ENCODE measurements at places on chromosomes 3 and 15.

- DNase-seq: no peak
Measured at GRCh38 chr3:98768961-98769360, 5.8 kb downstream of the ST3GAL6 start.

GRCh38 chr3:12187448-12188327 lies 29.0 kb upstream of the TIMP4 start:
- DNase-seq: no peak

- DNase-seq: no peak
Measured at GRCh38 chr15:25239471-25240345, 199.1 kb downstream of the UBE3A start.

DNA sequence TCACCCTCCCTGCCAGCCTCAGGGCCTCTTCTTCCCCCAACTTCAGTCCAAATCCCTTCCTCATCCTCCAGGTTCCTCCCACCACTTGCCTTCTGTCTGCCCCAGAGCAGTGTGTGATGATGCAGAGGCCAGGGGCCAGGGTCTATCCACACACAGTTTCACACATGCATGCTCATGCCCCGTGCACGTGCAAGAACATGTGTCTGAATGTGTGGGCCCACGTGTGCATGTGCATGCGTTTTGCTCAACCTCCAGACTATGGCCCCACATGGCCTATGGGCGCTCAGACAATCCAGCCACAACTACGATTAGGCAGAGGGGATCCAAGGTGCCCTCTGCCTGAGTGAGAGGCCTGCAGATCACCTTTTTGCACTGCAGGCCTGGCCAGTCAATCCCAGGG lies 32.3 kb upstream of the SLC6A1 start:
- DNase-seq: no peak

DNA sequence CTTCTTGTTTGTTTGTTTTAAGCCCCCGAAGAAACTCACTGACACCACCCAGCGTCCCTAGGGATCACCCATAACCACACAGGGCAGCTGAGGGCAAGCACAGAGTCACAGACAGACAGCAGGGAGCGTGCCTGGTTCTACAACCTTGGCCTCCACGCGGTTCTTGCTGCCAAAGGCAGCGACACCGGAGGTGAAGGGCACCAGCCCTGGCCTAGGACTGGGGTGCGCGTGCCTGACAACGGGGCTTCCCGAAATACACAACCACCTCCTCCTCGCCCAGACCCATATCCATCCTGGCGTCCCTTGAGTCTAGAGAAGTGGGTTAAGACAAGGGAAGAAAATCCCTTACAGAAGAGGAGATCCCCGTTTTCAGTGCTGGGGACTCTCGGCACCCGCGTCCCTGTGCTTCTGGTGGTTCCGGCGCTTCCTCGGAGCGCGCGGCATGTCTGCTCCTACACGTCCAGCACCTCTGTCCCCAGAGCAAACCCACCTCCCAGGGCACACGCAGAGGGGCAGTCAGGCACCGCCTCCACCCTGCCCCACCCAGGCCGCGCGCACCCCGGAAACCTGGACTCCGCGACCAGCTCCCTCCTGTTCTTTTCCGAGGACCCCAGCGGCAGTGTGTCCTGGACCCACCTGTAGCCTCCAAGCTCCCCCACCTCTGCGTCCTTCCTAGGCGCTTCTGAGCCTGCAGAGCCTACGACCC lies 911 bp downstream of the RFTN1 start:
- peak; percentile 5 for DNase-seq

DNA sequence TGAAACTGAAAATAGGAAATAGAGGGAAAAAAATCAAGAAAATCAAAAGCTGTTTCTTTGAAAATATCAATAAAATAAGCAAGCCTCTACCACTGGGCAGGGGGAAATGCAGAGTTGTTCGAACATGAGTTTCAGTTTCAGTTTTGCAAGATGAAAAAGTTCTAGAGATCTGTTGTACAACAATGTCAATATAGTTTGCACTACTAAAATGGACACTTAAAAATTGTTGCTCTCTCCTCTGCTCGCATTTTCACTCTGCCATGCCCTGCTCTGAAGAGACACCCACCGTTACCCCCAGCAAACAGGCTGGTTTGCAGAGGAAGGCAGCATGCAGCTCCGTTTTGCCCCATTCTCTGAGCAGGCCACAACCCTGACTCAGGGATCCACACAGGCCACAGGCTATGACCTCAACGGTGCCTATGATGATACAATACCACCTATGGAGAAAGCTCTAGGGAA lies 64.5 kb downstream of the ZNF148 start:
- no peak for DNase-seq

GRCh38 chr15:101551696-101552591 lies 62.4 kb upstream of the PCSK6 start:
- DNase-seq: no peak

DNA sequence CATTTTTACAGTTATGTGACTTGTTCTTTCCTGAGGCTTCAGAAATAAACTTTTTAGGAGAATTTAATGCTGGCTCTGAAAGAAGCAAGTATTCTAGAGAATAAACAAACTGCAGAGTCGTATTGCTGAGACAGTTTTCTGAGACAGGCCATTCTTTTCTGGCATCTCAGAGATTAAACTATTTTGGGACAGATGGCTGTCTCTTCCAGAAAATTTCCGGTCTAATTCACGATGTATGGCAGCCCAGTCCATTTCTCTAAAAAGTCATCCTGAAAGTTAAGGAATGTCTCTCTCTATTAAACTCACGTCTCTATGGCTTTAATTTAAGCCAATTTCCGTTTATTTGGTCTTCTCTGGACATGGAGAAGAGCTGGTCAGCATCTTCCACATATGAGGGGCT lies 208.6 kb downstream of the FEZF2 start:
- no peak for DNase-seq

- DNase-seq: no peak
Measured at GRCh38 chr3:160568989-160569388, 3.6 kb upstream of the KPNA4 start.

GRCh38 chr15:64515196-64515595 lies 54.8 kb downstream of the ZNF609 start:
- DNase-seq: peak; percentile 20

DNA sequence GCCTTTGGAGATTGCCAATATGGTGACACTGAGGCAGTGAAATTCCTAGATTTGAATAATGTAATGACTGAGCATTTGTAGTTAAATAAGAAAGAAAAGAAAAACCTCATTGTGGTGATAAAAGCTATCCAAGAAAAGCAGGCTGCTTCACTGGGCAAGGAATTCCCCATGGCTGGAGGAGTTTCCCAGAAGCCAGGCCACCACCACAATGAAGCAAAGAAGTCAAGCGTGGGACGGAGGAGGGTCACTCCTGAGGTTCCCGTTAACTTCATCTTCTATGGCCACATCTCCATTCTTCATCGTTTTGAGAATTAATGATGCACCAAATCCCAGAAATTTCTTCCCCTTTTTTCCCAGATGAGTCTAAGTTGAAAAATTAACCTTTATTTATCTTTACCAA lies 185.8 kb upstream of the BCL6 start:
- no peak for DNase-seq

DNA sequence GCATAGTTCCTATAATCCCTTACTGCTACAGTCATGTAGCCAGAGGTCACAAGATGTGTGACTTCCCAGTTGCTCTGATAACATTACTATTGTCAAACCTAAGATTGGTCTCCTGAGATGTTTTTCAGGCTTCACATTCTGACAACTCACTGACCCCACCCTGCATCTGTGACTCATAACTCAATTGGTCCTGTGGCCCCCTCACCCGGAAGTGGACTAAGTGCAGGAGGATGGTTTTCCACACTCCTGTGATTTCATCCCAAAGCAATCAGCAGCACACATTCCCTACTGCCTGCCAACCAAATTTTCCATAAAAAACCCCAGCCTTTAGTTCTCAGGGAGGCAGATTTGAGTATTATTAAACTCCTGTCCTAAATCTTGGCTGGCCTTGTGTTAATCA lies 564.9 kb upstream of the ZNF385D start:
- DNase-seq: no peak

DNA sequence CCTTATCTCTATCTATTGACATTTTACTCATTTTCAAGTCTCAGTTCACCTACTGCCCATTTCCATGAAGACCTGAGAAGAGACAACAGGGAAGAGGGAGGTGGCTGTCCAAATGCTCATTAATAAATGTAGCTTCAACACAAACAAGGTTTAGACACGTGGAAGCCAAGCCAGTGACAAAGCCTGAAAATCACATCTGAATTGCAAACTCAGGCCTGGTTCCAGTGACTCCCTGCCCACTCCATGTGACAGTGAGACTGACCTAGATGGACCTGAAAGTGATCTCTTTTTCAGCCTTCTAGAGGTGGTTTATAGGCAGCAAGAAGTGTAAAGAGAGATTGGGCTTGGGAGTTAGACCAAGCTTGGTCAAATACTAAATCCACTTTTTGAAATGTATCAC lies 126.6 kb upstream of the BCL6 start:
- DNase-seq: no peak

DNA sequence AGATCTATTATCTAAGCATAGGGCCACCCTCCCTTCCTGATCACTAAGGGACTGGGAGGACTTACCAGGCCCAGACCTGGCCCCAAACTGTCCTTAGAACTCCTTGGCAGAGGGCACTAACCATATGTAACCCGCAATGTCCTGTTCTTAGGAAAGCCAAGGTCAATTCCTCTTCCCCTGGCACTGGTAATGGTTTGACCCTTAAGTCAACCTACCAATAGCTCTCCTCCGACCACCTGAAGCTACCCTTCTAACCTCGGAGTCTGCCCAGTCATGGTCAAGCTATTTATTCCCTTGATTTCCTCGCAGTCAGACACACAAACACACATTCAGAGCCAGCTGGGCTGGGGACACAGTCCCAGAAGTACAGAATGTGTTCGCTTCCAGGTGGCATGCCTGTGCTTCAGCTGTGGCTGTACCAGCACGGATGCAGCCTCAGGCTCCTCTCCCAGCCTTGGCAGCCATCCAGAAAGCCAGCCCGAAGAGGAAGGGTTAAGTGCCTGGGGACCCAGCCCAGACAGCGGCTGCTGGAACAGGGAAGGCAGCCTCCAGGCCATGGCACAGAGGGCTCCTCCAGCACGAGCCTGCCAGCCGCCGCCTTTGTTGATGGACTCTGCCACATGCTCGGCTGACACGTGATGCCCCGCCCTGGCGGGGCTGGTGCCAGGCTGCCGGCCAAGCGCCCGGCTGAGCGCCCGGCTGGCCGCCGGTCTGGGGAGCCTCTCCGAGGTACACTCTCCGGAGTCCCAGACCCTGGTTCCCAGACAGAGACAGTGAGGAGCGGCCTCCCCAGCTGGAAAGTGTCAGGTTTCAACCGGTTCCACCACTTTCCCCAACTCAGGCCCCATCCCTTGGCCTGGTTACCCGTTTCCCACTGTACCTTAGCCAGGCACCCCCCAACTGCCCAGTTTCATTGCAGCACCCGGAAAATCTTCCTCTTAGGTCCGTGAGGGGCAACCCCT lies 5.5 kb downstream of the BMF start:
- DNase-seq: peak; percentile 98

DNA sequence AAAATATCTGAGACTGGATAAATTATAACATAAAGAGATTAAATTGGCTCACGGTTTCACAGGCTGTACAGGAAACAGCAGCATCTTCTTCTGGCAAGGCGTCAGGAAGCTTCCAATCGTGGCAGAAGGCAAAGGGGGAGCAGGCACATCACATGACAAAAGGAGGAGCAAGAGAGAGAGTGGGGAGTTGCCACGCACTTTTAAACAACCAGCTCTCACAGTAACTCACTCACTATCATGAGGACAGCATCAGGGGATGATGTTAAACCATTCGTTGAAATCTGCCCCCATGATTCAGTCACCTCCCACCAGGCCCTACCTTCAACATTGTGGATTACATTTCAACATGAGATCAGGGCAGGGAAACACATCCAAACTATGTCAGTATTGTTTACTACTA lies 114.5 kb upstream of the SPATA16 start:
- DNase-seq: no peak

DNA sequence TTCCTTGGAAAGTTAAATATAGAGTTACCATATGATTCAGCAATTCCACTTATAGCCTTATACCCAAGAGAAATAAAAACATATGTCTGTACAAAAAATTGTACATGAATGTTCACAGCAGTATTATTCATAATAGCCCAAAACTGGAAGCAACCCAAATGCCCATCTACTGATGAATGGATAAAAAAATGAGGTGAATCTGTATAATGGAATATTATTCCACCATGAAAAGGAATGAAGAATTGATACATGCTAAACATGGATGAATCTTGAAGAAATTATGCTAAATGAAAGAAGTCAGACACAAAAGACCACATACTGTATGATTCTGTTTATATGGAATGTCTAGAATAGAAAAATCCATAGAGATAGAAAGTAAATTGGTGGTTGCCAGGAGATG lies 61.4 kb downstream of the TTC23 start:
- no peak for DNase-seq

- no peak for DNase-seq
Measured at GRCh38 chr3:29899021-29899420, 618.1 kb downstream of the RBMS3 start.

DNA sequence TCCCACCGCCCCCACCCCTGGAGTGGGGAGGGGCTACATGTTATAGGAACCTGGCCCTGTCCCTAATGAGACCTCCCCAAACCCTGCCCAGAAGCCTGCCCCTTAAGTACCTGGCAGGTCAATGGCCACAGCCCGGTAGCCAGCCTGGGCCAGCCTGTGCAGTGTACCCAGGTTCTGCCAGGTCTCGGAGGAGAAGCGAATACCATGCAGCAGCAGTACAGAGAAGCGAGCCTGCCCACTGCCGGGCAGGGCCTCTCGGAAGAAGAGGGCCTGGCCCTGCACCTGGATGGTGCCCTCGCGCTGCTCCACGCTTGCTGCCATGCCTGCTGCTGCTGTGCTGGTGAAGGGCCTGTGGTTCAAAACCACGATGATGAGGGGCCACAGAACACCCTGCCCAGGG lies 2.5 kb downstream of the ABHD14B start:
- no peak for DNase-seq

- no peak for DNase-seq
Measured at GRCh38 chr3:119403201-119403600, 60.2 kb downstream of the TMEM39A start.

GRCh38 chr15:79025802-79026201 lies 64.8 kb downstream of the RASGRF1 start:
- no peak for DNase-seq

GRCh38 chr3:189014526-189014925 lies 157.2 kb upstream of the TPRG1 start:
- no peak for DNase-seq

DNA sequence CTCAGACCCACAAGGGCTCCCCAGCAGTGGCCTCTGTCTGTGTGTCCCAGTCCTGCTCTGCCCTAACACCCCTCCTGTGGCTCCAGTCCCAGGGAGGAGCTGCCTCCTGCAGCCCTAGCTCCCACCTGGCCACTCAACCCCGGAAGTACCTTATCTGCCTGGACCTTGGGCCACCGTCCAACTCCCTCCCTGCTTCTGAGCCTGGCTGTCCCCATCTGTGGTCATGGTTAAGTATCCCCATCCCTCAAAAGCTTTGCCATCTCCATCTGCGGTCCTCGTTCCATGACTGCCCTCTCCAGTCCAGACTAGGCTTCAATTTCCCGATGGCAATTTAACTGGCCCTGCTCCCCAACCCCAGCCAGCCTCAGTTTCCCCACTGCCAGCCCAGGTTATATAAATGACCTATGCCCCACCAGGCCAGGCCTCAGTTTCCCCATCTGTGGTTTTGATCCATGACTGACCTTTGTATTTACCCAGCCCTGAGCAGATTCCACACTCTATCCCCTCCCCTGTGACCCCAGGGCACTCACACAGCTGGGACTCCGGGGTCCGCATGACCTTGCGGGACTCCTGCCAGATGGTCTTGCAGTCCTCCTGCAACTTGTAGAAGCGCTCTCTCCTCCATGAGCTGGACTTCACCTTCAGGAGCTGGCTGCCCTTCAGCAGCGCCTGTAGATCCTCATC lies 9.6 kb downstream of the PLCD1 start:
- no peak for DNase-seq

GRCh38 chr3:108127301-108127988 lies 36.6 kb upstream of the CD47 start:
- DNase-seq: peak; percentile 17
